ENCODE measurements at places on chromosomes 13 and 19. TPM values are rescaled to one million over a fixed set of nuclear protein-coding genes. Genes with fewer than 3 reads are reported as not detected.

Gene RFPL4A
- total RNA-seq: not detected

Gene NTN5
- total RNA-seq: 0.32 TPM

Gene PSG1
- total RNA-seq: 17.2 TPM

Gene KIR2DL1
- not detected for total RNA-seq

Gene SPTBN4
- total RNA-seq: 2.3 TPM

Gene IGSF23
- total RNA-seq: not detected

Gene LMTK3
- total RNA-seq: 0.36 TPM

Gene ZNF547
- total RNA-seq: 2.9 TPM

Gene CELF5
- total RNA-seq: not detected

Gene DAND5
- 0.65 TPM for total RNA-seq
